Cortex of kidney (tissue), 1 donor: ENCODE measurements at places on chromosomes 7 and 10.

DNA sequence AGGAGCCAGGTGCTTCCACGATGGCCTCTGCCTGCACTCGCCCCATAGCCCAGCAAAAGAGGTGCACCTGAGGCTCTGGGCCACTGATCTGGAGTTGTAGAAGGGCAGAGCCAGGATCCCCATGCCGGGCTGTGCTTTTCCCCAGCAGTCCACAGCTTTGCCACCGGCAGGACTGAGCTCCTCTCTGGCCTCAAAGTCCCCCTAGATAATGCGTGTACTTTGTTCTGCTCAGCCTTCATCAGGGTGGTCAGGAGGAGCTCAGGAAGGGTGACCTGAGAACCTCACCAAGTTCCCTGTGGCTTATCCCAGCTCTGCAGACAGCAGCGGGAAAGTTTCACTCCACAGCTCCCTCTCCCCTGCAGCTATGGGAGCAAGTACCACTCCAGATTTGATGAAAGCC, 27.9 kb upstream of the UNC5B start:
- no peak for DNase-seq

DNA sequence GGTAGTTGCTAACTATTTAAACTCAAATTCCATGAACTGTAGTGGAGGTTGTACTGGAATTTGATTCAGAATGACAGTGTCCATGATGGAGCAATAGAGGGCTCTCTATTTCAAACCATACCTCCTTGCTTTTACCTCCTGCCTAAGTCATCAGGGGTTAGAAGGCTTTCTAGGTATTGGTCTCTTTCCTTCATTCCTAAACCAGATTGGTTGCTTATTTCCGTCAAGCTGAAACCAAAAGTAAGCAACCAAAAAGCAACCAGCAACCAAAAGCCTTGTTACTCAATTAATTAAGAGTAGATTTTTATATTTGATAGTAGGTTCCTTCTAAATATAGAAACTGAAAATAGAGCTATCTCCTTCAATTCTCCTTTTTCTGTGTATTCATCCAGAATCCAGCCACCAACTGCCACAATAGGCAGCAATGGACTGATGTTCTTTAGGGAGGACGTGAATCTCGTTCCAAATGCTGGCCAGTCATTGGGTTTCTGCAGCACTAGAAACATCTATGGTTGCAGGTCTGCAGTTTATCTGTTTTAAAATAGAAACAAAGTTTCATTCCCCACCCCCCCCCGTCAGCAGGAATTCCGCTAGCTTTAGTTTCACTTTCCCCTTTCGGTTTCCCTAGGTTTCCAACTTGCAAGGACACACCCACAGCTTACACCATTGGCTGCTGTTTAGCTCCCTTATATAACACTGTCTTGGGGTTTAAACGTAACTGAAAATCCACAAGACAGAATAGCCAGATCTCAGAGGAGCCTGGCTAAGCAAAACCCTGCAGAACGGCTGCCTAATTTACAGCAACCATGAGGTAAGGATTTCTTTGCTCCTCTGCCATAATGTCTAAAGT, at the start of gene IFIT1:
Gene IFIT1, plus strand, starts transcription at position 717 of the 850 bp plus-strand sequence. Its CDS starts 90 bp downstream, at position 807.
- no peak for DNase-seq

DNA sequence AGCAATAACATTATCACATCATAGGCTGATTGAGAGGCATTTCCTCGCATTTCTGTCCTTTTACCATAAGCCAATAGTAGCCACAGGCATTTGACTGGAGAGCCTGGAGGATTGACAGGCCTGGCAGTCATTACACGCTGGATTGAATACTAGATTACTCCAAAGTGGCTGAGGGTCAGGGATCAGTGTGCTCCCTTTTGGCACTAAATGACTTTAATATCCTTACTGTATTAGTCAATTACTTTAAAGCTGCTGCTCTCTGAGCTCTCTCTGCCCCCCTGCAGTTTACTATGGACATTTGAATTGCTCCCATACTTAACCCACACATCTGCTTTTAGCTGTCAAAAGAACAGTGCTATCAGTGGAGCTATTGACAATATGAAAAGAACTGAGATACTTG, 302.0 kb downstream of the TFEC start:
- no peak for DNase-seq

DNA sequence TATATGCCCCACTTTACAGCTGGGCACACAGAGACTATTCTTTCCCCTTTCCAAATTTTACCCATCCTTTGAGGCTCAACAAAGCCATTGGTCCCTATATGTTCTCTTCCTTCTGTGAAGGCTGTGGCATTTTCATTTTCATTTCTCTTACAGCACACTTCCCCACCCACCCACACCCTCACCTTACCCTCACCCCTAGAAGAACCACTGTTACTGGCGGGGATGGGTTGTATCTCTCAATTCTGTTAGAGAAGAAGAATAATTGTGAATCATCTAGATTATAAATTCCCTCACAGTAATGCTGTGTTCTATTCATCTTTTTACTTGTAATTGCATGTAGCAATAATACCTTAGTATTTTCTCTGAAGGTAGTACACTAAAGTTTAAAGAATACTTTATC, 10.2 kb upstream of the CCDC71L start:
- no peak for DNase-seq

GRCh38 chr7:31079824-31080511, 27.9 kb downstream of the ADCYAP1R1 start:
- DNase-seq = no peak

- no peak for DNase-seq
Observed at GRCh38 chr10:58588673-58589265, 76.1 kb downstream of the BICC1 start.

DNA sequence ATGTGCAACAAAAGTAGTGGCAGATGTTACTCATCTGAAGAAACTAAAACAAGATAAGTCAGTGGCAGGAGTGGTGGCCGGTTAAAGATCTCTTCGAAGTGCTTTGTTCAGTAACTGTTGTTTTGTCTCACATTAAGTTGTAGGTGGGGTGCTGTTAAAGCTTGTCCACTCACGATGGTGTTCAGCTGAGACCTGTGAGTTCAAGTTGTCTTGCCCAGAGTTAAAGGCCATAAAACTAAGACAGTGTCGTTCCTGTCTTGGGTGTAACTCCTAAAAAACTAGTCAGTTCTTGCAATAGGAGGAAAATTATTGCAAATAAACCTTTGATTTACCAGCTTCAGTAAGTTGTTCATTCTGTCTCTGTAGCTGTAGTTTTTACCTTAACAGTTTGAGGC, 857 bp upstream of the FOXP2 start:
- DNase-seq = no peak

GRCh38 chr10:31644931-31645633, 283.5 kb downstream of the ARHGAP12 start:
- no peak for DNase-seq

DNA sequence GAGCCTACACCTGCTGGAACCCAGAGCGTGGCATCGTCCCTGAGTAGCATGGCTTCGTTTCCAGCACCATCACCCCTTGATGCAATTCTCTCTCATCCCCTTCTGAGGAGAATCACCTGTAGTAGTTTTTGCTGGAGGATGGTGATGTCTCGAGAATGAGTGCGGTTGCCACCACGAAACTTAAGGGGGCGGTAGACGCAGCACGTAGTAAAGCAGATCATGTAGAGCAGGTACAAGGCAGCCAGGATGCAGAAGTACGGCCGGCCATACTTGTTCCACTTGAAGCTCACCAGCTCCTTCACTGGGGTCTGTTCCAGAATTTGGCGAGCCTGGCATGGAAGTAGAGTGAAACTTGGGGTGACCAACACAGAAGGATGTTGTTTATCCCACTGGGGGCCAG, 8.1 kb downstream of the TRPV5 start:
- no peak for DNase-seq

- no peak for DNase-seq
Observed at GRCh38 chr7:129771201-129771927, 159.8 kb downstream of the NRF1 start.

GRCh38 chr10:107718864-107719263, 554.4 kb upstream of the SORCS1 start:
- no peak for DNase-seq

DNA sequence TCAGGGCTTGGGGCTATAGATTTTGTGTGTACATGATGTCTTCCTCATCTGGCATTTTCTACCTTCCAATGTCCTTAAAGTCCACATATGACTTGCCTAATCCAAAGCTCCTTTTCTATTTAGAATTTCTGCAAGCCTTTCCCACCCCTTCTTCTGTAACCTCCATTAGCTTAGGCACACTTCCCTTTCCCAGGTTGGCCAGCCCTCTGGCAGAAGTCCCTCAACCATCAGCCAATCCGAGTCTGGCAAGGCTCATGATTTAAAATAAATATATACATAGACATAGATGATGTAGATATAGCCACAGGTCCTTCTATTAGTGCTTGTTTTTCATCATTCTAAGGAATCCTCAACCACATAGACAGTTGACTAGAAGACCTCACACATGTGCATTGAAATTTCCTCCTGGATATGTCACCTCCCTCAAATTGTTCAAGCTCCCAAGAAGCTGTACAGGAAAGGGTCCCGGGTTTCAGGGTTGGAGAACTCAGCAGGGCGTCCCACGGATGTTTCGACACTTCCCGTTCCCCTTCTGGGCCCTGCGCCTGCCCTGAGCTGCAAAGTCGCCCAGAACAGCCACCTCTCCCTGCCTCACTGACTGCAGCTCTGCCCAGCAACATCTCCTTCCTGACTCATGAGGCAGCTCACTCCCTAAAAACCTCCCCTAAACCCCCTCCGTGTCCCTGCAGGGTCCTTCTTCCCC, 20.4 kb upstream of the PIK3AP1 start:
- no peak for DNase-seq

DNA sequence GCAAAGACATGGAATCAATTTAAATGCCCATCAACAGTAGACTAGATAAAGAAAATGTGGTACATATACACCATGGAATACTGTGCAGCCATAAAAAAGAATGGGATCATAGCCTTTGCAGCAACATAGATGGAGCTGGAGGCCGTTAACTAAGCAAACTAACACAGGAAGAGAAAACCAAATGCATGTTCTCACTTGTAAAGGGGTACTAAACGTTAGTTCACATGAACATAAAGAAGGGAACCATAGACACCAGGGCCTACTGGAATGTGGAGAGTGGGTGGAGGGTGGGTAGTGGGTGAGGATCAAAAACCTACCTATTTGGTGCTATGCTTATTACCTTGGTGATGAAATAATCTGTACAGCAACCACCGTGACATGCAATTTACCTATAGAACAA, 78.4 kb upstream of the GSDME start:
- DNase-seq = no peak

- DNase-seq = no peak
Observed at GRCh38 chr10:7485799-7486198, 75.0 kb upstream of the SFMBT2 start.

DNA sequence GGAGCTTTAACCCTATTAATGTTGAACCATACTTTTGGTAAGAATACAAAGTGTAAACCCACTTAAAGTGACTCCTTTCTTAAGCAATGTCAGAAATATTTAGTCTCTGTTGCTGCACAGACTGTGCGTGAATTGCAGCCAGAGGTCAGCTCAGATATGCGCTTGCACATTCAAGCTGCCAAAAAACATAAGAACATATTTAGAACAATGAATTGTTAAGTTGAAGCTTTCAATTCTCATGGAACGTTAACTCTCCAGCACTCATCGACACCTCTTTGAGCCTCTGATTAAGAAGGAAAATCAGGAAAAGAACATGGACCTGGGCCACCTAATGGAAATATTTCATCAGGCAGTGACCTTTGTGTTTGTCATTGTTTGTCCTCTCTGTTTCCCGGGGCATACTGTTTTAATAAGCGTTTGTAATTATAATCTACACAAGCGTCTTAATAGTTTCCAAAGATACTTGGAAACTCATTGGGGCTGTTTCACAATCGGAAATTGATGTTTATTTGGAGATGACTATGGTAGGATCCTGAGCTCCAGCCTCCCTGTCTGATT, 193.0 kb upstream of the CELF2 start:
- DNase-seq = no peak

DNA sequence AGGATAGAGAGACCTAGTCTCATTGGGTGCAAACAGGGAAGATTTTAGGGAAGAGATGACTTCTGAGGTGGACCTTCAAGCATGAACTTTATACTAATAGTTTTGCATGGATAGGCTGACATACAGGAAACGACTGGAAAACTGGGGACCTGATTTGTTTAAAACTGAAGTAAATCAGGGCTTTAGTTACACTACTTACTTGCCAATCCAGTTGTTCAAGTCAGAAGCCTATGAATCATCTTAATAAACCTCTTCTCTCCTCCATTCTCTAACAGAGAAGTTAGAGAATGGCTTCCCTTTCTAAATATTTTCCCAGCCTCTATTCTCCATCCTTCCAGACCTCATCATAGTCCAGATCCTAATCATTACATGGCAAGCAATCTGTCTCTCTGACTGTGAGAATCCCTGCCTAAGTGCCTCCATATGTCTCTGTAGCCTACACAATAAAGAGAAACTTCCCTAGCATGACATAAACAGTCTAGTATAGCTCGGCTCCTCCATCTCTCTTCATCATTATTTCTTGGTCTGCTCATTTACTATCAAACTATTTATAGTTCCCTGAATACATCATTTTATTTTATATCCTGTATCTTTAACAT, 55.8 kb downstream of the PRKG1 start:
- no peak for DNase-seq

DNA sequence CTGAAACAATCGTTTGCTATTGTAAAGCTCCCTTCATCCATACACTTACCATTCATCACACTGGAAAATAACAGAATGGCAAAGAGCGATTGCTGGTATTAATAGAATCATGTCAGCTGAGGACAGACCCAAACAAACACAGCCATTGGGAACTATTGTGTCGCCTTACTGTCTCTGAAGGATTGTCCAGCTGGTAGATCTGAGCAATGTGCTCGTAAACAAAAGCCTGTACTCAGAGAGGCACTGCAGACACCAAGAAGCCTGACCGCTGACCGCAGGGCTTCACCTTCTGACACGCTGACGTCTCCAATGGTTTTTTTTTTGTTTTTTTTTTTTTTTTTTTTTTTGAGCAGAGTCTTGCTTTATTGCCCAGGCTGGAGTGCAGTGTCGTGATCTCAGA, 151.0 kb upstream of the FRMD4A start:
- no peak for DNase-seq

DNA sequence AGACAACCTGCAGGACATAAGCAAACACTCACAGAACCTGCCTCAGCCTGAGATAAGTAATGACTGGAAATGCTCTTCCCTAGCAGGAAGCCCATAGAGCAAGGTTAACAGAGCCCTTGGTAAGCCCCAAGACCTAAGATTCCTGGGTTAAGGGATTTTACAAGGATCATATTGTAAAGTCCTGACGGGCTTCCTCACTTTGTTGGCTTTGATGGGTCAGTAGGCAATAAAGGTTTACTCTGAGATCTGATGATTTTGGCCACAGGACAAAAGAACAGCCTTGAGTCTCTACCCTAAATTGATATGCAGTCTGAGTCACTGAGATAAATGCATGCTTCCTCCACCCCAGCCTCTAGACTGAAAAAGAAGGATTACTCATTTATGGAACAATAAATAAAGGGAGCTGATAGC, 270.8 kb downstream of the HTR7 start:
- DNase-seq = no peak

DNA sequence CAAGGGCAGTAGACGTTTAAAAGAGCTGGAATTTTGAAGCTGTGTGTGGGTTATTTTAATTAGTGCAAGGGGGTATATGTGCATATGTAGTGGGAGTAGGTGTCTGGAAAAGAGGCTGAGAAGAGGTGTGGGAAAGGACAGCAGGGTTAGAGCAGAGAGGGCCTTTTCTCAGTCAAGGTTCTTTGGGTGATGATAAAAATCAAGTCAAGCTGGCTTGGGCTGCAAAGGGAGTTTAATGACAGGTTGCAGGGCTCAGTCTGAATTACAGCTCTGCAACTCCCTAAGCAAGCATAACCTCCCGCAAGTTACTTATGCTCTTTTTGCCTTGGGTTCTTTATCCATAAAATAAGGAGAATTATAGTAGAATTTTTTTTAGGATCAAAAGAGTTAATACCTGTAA, 83.5 kb downstream of the RELN start:
- DNase-seq = no peak

- no peak for DNase-seq
Observed at GRCh38 chr7:155234950-155235789, 62.5 kb upstream of the INSIG1 start.

- DNase-seq = no peak
Observed at GRCh38 chr7:87328281-87328680, 17.2 kb upstream of the CROT start.
